ENCODE measurements at places on chromosomes 16 and 17.

- no peak for DNase-seq
These were observed 318.3 kb downstream of the SLC39A11 start for GRCh38 chr17:72774236-72774635.

DNA sequence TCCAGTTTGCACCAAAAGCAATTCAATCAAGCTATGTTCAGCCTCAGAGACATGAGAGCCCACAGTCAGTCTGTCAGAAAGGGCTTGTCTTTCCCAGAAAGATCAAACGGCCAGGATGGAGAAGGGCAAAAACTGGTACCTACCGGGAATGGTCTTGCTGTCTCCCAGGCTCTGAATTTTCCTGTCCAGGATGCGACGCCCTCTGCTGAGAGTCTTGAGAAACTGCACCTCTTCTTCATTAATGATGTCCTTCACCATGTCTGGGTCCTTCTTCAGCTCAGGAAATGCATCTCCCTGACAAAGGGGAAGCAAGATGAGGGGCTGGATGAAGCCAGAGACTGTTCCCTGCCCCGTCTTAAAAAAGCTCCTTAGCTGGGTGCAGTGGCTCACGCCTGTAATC, 15.8 kb upstream of the EXOSC6 start:
- DNase-seq, result no peak

DNA sequence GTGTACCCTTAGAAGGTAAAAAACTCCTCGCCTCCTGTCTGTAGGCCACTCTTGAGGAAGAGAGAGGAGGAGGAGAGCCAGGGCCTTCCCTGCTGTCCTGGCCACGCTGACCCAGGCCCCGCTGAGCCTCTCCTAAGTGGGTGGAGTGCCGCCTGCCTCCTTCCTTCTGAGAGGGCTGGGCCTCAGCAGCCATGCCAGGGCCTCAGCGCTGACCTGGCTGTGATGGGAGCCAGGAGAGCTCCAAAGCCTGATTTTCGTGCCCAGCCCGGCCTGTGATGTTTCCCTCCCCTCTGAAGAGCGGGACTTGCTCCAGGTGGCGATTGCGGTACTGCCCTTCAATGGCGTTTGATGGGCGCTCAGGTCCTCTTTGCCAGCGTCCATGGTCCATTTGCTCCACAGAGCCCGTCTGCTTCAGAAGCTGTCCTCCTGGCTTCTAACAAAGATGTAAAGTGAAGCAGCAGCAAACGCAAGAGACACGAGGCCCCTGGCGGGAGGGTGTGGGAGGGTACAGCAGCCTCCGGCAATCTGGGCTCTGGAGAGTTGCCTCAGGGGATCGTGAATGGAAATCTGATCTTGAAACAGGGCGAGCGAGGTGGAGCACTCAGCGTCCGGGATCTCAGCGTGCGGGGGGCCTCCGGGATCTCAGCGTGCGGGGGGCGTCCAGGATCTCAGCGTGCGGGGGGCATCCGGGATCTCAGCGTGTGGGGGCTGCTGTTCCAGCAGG, 93.5 kb downstream of the NPIPB11 start:
- DNase-seq, result no peak

DNA sequence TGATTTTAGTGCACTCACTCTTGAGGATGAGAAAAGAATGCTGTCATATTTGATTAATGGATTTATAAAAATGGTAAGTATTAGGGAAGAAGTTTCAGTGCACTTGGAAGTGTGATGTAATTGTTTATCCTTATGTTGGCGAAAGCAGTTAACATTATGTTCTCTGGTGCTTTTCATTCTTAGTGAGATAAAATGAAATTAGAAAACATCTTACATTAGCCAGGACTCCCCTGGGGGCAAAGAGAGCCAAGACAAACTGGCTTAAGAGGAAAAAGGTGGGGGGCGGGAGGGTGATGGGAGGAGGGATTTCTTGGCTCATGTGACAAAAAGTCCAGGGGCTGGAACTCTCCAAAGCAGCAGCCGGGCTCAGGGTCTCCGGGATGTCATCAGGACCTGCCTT, 73.2 kb downstream of the KNOP1 start:
- no peak for DNase-seq

DNA sequence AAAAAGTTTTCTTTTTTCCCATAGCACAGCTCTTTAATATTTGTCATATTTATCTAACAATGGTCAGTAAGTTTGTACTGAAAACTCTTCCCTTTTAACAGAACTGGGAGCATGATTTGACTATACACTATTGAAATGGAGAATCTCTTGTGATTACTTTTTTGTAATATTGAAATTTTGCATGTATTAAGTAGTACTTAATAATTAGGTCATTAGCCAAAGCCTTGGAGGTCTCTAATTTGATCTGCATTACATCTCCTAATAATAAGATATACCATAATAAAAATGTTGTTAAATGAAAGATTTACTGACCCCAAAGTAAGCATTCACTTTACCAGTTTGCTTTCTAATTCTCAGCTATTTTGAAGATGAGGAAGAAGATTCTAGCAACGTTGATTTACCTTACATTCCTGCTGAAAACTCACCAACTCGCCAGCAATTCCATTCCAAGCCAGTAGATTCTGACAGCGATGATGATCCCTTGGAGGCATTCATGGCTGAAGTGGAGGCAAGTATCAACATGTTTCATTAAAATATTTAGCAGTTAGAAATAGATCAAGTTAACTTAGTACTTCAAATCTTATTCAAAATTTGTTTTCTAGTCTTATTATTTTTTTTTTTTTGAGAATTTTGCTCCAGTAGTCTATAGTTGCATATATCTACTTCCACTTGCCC, 18.2 kb downstream of the DDX42 start:
- no peak for DNase-seq

GRCh38 chr16:19735074-19735867, 17.2 kb downstream of the IQCK start:
- no peak for DNase-seq

DNA sequence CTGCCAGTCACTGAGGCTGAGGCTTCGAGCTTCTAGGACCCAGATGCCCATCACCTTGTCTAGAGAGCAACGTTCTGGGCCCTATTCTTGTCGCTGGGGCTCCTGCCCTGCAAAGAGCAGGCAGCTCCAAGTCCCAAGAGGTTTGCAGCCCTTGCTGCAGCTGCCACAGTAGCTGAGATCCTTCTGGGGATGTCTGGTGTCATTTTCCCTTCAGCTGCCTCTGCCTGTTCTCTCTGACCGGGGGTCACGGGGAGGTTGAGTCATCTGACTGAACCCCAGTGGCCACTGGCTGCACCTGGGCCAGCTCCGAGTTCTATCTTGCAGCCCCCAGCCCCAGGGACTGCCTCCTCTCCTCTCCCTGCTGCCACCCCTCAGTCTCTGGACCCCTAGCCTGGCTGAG, 4.9 kb downstream of the WSCD1 start:
- DNase-seq, result no peak

Data from activated naive CD8-positive, alpha-beta T cell treated with anti-CD3 and anti-CD28 coated beads, Interleukin-2, amount 50 U/mL, for 24 hours (primary cell).